ENCODE measurements at places on chromosomes 4 and X. TPM values are rescaled to one million over a fixed set of nuclear protein-coding genes. Genes with fewer than 3 reads are reported as not detected.

The SPANXN4 gene
- polyA plus RNA-seq, result not detected

The GRIPAP1 gene
- polyA plus RNA-seq, result 20.0 TPM

The NLGN3 gene
- polyA plus RNA-seq, result 5.2 TPM

The CLDN34 gene
- not detected for polyA plus RNA-seq

The RHOXF2B gene
- 0.08 TPM for polyA plus RNA-seq

The SEPSECS gene
- polyA plus RNA-seq, result 4.7 TPM

DNA sequence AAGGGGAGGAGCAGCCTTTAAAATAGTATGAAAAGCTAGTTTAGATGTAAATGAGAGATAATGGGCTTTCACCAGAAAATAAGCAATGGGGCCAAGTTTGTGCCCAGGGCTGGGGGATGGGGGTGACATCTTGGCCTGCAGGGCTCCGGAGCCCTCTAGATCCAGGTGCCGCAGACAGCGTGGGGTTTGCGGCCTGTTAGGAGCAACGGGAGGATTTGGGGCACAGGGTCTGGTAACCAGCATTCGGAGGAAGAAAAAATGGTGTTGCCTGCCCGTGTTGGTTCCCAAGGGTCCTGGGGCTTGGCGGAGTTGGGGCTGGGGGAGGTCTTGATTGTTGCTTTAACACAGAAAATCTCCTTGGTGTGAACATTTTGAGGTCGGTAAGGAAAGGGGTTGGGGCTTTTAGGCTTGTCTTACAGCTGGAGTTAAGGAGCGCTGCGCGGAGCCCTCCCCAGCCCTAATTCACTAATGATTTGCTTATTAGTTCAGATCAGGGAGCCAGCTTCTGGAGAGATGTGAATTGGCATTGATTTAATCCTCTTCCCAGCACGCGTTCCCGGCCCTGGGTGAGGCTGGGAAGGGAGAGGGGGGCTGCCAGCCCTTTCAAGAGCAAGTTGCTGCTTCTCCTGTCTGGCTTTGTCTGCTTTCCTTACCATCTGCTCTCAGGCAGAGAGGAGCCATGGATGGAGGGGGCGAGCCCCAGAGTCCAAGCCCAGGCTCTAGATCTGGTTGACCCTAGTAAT, 443.4 kb downstream of the BCOR start:
- H3K4me3 ChIP-seq, result no peak overlapping the region
- H3K27ac ChIP-seq, result no peak overlapping the region
- H3K36me3 ChIP-seq, result no peaks in the 10 kb centered on the region
- H3K4me1 ChIP-seq, result no peaks in the 10 kb centered on the region

GRCh38 chr4:3229964-3230363, 19.0 kb upstream of the MSANTD1 start:
- H3K27me3 ChIP-seq, result no peaks in the 10 kb centered on the region
- no peaks in the 10 kb centered on the region for H3K36me3 ChIP-seq
- no peak overlapping the region for H3K4me3 ChIP-seq
- no peak overlapping the region for H3K27ac ChIP-seq

GRCh38 chrX:6184900-6185515, 43.7 kb downstream of the NLGN4X start:
- no peaks in the 10 kb centered on the region for H3K36me3 ChIP-seq
- no peak for DNase-seq
- no peak overlapping the region for H3K27ac ChIP-seq

DNA sequence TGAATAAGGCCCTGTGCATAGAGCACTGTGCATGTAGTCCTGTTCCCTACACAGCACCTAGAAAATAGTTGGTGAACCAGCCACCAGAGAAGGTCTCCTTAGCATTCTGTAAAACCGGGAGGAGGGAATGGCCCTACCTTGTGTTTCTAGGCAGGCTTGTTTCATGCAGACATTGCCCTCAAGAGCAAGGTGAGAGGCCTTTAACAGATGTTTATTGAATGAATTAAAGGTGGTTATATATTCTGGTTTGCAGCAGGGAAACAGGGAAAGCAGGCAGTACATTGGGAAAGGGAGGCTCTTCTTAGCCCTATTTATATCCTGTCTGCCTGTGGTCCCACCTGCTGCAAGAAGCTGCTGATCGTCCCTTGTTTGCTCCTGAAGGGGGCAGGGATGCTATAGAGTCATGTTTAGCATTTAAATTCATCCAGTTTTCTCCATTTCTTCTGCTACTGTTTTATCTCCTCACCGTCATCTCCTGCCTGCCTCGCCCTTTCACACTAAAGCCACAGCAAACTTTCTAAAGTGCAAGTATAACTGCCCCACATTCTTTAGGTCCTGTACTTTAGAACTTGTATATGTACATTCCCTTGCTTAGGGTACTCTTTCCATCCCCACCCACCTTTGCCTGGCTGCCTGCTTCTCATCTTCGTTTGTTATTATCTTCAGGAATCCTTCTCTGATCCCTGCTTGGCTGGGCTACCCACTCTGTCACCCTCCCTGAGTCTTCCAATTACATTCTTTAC, 60.3 kb downstream of the EGF start:
- no peaks in the 10 kb centered on the region for H3K36me3 ChIP-seq
- H3K27me3 ChIP-seq, result no peaks in the 10 kb centered on the region

GRCh38 chr4:143359644-143360193, 23.0 kb downstream of the GAB1 start:
- H3K36me3 ChIP-seq, result no peaks in the 10 kb centered on the region
- H3K27ac ChIP-seq, result peak overlapping the region; percentile 49
- no peak for DNase-seq
- peaks cover 25% of the 10 kb centered on the region for H3K4me1 ChIP-seq
- no peaks in the 10 kb centered on the region for H3K27me3 ChIP-seq

- H3K27me3 ChIP-seq, result no peaks in the 10 kb centered on the region
- DNase-seq, result no peak
- no peaks in the 10 kb centered on the region for H3K4me1 ChIP-seq
- H3K36me3 ChIP-seq, result no peaks in the 10 kb centered on the region
- no peak overlapping the region for H3K27ac ChIP-seq
- H3K4me3 ChIP-seq, result no peak overlapping the region
Measured at GRCh38 chrX:8981723-8982122, 52.2 kb downstream of the FAM9B start.

- H3K36me3 ChIP-seq, result no peaks in the 10 kb centered on the region
- H3K27me3 ChIP-seq, result no peaks in the 10 kb centered on the region
- no peak overlapping the region for H3K4me3 ChIP-seq
- peaks cover 2% of the 10 kb centered on the region for H3K4me1 ChIP-seq
- no peak overlapping the region for H3K27ac ChIP-seq
- DNase-seq, result no peak
Measured at GRCh38 chr4:48022192-48022799, 5.7 kb downstream of the NIPAL1 start.

GRCh38 chr4:87566276-87566675, 37.1 kb upstream of the SPARCL1 start:
- H3K4me1 ChIP-seq, result no peaks in the 10 kb centered on the region
- H3K27me3 ChIP-seq, result no peaks in the 10 kb centered on the region
- DNase-seq, result no peak

DNA sequence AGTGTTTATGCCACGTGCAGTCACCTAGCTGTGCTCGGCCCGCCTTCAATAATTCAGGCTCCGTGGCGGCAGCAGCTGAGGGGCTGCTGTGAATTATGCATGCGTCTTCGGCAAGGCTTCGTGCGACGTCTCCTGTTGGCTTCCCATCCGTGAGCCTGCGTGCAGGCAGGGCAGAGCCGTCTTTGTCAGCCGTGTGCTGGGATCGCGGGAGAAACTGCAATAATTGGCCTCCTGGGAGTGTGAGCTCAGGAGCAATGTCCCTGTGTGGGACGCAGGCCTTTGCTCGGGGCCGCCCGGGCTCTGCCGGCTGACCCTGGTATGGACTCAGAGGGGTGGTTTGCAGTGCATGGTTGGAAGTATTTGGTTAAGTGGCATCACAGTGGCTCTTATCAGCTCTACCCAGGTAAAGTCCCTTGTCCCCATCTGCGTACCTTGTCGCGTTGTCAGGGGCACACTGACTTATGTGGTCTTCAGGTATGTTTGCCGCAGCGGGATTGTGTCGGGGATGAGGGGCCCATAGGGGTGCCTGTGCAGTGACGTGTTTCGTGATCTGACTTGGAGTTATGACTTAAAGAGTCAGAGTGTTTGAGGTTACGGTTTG, 34.5 kb upstream of the HGFAC start:
- H3K4me3 ChIP-seq, result no peak overlapping the region
- H3K27me3 ChIP-seq, result no peaks in the 10 kb centered on the region
- peaks cover 9% of the 10 kb centered on the region for H3K4me1 ChIP-seq
- peak overlapping the region; percentile 71 for H3K27ac ChIP-seq

- H3K4me1 ChIP-seq, result no peaks in the 10 kb centered on the region
- no peaks in the 10 kb centered on the region for H3K36me3 ChIP-seq
- peak; percentile 75 for DNase-seq
Measured at GRCh38 chrX:40172401-40173142, 74.8 kb upstream of the BCOR start.

DNA sequence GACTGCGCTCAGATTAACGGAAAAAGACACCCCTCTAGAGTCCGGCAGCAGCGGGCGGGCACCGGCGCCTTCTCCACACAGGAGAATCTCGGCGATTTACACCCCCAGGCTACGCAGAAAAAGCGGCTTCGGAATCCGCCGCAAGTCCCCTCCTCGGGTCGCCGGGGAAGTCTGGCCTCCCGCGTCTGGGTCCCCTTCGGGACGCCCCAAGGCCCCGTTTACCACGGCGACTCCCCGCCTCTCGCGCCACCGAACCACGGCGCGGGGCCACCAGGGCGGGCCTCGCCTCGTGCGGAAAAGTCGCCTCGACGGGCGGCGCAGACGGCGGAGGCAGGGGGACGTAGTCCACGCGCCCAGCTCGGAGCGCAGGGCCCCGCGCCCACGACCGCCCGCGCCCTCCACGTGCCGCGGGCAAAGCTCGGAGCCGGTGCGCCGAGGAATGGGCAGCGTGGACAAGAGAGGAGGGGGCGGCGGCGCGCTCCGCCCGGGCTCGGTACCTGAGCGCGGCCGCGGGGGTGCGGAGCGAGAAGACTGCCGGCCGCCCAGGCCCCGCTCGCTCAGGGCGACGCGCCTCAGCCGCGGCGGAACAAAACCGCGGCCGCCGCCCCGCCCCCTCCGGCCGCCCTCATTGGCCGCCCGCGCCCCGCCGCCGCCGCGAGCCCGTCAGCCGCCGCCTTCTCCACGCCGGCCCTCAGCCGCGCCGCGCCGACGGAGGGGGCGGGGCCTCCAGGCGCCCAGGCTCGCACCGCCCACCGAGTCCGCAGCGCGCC, at the start of gene FAM53A:
Gene FAM53A, minus strand, starts transcription at position 578 of the 770 bp plus-strand sequence. CDS start 15,572 bp downstream, outside the sequence.
- H3K4me3 ChIP-seq, result peak within 1 kb of the TSS; percentile 55
- H3K27me3 ChIP-seq, result no peaks in the 10 kb centered on the region
- no peaks in the 10 kb centered on the region for H3K36me3 ChIP-seq
- H3K4me1 ChIP-seq, result peaks cover 4% of the 10 kb centered on the region
- DNase-seq, result peak; percentile 93
- H3K27ac ChIP-seq, result peak within 1 kb of the TSS; percentile 80

DNA sequence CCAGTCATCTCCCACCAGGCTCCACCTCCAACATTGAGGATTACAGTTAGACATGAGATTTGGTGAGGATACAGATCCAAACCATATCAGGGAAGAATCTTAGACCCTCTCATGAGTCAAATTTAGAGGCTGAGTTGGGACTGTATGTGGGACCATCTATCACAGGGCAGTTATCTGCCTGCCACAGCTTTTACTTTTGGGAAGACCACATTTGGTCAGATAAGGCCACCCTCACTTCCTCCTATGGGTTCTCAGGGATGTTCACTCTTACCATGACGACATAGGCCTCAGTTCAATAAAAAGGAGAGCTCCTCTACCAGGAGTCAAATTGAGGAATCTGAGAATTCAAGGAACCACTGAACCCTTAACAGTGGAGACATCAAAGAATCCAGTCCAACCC, 2.1 kb downstream of the MAGEB2 start:
- no peak overlapping the region for H3K4me3 ChIP-seq
- no peaks in the 10 kb centered on the region for H3K4me1 ChIP-seq
- H3K36me3 ChIP-seq, result no peaks in the 10 kb centered on the region
- no peaks in the 10 kb centered on the region for H3K27me3 ChIP-seq
- no peak for DNase-seq
- no peak overlapping the region for H3K27ac ChIP-seq

GRCh38 chrX:47674776-47675175, 15.8 kb upstream of the UXT start:
- no peak overlapping the region for H3K4me3 ChIP-seq
- H3K36me3 ChIP-seq, result no peaks in the 10 kb centered on the region
- H3K27ac ChIP-seq, result no peak overlapping the region
- no peaks in the 10 kb centered on the region for H3K27me3 ChIP-seq
- DNase-seq, result no peak

DNA sequence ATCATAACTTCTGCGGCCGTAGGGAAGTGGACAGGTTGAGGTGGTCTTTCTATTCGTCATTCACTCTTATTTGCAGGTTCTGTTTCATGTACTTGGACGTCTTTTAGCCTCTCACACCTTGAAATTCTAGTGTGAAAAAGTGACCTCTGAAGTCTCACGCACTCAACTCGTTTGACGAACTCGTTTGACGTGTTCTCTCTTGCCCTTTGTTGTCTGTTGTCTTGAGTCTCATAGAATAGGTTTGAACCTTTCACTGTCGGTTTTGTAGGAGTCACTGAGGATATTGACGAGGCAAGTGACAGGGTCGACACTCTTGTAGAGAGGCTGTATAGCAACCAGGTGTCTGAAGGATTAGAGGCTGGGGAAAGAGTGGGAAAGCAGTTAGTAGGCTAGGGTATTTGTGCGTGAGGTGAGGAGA, 1.1 kb upstream of the PGRMC2 start:
- no peak for DNase-seq
- H3K27ac ChIP-seq, result peak overlapping the region; percentile 70
- H3K36me3 ChIP-seq, result no peaks in the 10 kb centered on the region
- H3K27me3 ChIP-seq, result no peaks in the 10 kb centered on the region
- peaks cover 2% of the 10 kb centered on the region for H3K4me1 ChIP-seq
- H3K4me3 ChIP-seq, result peak overlapping the region; percentile 94

- no peaks in the 10 kb centered on the region for H3K27me3 ChIP-seq
- no peak for DNase-seq
- no peak overlapping the region for H3K4me3 ChIP-seq
- no peaks in the 10 kb centered on the region for H3K4me1 ChIP-seq
- H3K36me3 ChIP-seq, result no peaks in the 10 kb centered on the region
Measured at GRCh38 chr4:14446904-14447303, 555.4 kb upstream of the CPEB2 start.

DNA sequence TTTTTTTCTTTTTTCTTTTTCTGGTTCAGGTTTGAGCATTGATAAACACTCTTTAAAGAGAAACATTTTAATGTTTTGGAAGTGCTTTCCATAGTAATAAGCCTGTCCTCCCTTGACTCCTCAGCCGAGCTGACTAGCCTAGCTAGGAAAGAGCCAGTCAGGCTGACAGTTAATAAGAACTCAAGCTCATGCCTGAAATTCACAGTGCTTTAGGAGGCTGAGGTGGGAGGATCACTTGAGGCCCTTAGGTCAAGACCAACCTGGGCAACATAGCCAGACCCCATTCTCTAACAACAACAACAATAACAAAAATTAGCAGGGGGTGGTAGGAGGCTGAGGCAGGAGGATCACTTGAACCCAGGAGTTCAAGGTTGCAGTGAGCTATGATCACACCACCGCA, 53.4 kb upstream of the ZCCHC13 start:
- no peaks in the 10 kb centered on the region for H3K36me3 ChIP-seq
- no peaks in the 10 kb centered on the region for H3K4me1 ChIP-seq
- no peak overlapping the region for H3K4me3 ChIP-seq
- H3K27me3 ChIP-seq, result no peaks in the 10 kb centered on the region
- peak overlapping the region; percentile 7 for H3K27ac ChIP-seq
- no peak for DNase-seq

All from ovary (tissue), 10 donors.